Head of caudate nucleus (tissue), 42 donors: ENCODE measurements at places on chromosomes 4 and X.
A peak's percentile ranks its signal among the peaks of the same experiment; 100 is the strongest.

DNA sequence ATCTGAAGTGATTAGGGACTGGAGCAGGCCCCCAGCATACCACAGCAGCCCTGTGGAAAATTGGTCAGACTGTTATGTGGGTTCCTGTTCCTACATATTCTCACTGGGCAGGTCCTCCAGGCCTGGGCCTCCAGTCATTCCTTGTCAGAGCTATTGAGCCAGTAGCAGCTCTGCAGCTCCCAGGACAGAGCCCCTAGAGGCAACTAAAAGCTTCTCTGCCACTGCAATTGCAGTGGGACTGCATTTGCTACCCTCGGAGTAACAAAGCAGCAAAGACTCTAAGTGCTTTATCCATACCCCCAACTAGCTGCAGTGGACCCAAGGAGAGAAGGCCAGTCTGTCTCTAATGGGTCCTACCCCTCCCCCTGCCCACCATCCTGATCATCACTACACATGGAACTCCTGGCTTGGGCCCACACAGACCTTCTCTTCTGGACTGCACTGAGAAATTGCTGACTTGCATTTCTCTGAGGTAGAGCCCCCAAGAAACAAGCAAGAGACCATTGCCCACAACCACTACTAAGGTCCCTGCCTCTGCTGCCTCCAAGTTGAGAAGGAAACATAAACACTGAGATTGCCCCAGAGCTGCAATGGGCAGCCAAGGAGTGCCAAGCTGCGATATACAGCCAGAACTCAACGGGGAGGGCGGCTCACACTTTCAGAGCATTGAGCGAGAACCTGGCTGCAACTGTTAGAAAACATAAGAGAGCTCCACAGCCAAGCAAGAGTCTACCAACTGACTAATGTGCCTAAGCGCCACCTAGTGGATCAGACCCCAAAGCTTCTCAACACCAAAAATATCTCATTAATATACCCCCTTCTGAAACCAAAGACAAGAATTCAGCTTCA, 738.7 kb upstream of the NDST4 start:
- peak; percentile 19 for DNase-seq

- DNase-seq = no peak
Observed at GRCh38 chr4:44632089-44632488, 19.3 kb downstream of the YIPF7 start.

GRCh38 chr4:13584481-13584880, 40.2 kb upstream of the NKX3-2 start:
- no peak for DNase-seq

DNA sequence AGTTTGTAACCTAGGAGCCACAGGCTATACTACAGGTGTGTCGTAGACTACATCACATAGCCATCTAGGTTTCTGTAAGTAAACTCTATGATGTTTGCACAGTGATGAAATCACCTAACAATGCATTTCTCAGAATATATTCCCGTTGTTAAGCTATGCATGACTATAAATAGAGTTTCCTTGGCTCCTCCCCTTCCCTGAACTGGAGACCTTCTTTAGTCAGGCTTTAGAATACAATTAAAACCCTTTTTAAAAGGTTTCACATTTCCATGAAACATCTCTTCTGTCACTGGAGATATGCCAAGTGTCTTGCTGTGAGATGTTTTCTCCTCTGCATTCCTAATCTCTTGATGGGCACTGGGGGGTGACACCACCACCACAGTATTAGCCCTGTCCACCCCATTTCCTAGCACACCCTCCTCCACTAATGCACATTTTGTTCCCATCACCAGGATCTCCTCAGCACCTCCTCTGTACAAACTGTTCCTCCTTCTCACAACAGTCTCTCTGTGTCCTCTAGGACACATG, 334.6 kb upstream of the CPEB2 start:
- DNase-seq = no peak

- DNase-seq = no peak
Observed at GRCh38 chr4:10811991-10812390, 127.4 kb upstream of the CLNK start.

- DNase-seq = no peak
Observed at GRCh38 chr4:101287324-101287723, 60.0 kb downstream of the PPP3CA start.

DNA sequence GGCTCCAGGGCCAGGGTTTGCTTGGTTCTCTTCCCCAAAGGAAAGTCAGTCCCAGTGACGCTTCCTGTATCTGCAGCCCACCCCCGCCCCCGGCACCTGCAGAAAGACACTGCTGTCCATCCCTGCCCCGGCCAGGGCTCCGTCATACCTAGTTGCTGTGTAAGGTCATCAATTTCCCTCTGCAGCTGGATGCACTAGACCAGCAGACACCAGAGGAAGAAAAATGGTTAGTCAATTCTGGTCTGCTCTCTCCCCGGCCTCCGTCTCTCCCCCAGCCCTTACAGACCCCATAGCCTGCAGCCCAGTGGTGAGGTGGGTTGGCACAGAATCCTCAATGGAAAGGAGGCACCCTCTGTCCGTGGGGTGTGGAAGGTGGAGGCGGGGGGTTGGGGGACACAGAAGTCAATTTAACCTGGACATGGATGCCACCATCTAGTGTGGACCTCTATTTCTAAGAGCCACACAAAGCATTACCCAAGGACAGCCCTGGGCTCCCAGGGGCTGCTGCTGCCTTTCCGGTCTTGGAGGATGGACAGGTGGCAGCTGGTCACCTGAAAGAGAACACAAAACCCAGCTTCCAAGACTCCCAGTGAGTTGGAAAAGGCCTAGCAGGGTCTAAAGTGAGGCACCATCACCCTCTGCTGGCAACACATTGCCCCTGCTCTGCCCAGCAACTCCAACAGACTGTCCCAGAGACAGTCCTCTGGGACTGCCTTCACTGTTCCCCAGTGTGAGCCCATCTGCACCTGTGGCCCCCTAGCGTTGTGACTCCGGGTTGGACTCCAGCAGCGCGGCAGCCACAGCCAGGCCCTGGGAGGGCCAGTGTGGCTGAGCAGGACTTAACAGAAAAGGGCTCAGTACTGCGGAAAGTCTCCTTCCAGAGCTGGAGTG, 40.2 kb upstream of the NHSL2 start:
- DNase-seq = no peak

DNA sequence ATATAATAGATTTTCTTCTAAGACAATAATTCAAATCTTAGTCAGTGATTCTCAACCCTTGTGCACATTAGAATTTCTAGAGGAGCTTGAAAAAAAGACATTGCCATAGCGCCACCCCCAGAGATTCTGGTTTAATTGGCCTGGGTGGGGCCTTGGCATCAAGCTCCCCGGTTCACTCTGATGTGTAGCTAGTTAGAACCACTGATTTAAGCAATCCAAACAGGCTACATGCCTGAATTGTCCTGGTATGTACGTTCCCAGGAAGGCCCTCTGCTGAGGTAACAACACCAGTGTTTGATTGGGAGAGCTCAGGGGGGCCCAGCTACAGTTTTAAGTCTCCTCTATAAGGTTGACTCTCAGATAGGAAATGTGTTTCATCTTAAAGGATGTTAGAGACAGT, 1.3 kb upstream of the ATP10D start:
- DNase-seq = no peak

GRCh38 chr4:156158747-156159146, 205.1 kb upstream of the CTSO start:
- DNase-seq = no peak

DNA sequence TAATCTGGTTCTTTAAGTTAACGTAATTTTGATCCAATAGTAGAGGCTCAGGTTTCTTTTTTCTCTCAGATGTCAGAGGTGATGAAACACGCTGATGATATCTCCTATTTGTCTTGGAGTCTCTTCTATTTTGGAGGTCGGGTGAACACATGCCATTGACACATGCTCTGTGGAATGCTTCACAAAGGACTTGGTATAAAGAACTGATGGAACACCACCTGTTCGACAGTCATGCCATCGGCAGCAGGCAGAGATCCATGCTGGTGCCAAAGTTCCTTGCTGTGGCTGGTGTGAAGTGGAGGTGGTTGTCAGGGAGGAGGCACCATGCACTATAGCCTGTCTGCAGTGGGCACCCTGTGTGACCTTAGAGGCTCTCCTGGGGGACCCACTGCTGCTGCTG, 94.9 kb downstream of the ATP8A1 start:
- no peak for DNase-seq

DNA sequence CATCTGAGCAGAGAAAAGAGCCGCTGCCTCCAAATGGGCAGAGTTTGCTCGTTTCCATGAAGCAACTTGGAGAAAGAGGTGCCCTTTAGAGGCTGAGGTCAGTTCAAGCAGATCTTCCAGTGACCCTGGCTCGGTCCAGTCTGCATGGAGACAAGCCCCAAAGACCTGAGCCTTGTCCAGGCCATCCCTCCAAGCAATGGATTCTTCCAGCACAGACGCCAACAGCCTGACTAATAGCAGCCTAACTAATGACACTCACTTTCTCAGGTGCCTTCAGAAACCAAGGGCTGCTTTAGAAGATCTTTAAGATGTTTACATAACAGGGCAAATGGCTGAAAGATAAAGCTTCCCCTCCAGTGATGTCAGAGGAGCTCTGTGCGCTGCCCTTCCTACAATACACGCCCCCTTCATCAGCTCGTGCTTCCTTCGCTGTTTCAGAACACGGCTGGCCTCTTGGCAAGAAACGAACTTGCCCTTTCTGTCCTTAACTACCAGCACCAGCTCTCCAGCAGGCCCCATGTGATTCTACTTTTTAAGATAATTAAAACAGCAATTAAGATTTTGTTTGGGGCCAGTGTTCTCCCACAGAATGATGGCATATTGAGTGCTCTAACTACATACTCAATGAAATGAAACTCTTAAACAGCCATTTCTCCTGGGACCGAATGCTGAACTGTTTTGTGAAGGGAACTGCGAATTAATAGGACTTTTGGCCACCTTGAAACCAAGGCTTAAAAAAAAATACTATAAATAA, 119.0 kb downstream of the GPR143 start:
- peak; percentile 28 for DNase-seq

DNA sequence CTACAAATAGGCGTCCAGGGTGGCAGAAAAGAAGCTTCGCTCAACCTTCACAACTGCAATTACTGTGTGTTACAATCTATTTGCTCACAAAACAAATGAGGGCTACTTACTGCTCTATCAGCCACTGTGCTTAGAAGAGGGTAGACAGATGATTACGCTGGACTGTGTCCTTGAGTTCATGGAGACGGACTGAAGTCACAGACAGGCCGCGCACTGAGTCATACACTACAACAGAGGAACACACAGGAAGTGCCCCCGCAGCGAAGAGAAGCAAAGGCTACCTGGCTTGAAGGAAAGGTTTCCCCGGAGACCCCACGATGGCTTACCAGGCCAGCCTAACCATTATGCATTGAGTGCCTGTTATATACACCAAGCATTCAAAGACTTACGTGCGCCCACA, 25.6 kb downstream of the FAT1 start:
- DNase-seq = no peak

DNA sequence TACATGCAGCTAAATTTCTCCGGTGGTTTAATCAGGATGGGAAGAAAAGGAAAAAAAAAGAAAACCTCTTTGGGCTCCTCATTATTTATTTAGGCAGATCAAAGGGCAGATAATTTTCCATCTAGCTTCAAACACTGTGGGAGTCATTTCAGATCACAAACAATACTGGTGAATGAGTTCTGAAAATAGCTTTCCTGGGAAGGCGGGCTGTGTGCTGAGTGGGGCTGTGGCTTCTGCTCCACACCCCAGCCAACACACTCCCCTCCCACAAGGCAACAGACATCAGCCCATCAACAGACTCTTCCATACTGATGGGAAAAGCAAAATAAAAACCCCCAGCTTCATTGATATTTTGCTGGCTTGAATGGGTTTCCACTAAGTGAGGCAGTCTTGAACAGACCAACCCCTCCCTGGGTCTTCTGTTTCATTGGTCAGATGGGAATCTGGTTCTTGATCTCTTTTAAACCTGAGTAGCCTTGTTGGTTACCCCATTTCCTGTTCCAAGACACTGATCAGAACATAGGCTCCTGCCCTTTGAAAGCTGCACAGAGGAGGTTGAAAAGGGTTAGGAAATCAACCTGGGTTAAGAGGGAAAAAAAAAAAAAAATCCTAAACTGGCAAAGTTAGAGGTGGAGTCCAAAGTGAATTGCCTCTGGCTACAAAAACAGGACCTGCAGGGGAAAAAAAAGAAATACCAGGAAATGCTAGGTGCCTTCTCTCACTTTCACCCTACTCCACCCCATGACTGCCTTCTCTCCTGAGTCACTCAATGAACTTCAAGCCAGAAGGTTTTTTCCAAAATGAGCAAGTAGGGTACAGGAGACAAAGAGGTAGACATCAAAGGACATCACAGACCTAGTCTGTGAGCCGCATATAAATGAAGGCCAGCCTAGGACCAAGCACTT, 20.0 kb downstream of the AMOT start:
- no peak for DNase-seq

- DNase-seq = no peak
Observed at GRCh38 chr4:89268679-89269078, 38.9 kb downstream of the GPRIN3 start.

GRCh38 chrX:68043713-68044438, 389.4 kb downstream of the OPHN1 start:
- no peak for DNase-seq

- no peak for DNase-seq
Observed at GRCh38 chrX:129877401-129877800, 28.6 kb upstream of the UTP14A start.

DNA sequence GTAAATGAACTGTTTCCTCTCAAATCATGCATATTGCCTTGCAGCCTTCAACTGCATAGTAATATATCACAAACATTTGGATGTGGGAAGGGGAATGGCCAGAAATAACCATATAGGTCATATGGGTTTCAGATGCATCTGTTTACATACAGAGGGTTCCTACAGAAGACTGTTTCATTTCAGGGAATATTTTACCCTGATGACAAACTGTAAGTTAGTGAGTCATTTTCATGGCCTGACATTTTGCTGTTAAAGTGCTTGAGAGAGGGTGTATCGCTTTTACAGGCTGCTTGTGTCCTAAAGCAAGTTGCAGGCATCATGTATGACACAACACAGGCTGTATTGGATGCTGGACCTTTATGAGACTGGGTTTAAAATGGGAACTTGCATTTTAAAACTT, 25.5 kb upstream of the AMOT start:
- DNase-seq = no peak

DNA sequence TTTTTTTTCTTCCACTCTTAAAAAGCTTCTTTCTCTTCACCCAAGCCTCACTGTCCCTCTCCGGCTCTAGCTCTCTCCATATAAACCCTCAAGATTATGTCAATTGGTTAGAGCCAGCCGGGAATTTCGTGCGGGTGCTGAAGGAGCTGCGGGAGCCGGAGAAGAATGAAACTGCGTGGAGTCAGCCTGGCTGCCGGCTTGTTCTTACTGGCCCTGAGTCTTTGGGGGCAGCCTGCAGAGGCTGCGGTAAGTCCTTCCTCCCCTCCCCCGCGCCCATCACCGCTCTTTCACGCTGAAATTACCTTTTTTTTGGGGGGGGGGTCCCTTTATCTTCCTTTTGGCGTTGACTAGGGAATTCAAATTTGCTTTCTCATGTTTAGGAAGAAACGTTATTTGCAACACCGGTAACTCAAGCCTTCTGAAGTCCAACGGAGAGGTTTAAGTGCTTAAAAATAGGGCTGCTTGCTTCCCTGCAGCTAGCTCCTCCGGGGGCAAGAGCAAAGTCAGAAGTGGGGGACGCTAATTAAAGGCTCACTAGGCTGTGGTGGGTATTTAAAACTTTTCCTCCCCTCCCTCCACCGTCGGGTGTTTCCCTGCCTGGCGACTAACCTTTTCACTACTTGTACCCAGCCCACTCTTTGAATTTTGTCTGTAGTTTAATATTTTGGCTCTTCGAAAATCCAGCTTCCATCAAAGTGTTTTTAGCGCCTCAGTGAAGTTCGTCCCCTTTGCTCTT, 491 bp downstream of the COL4A5 start:
- DNase-seq = no peak

- DNase-seq = no peak
Observed at GRCh38 chrX:31606771-31607170, 534.9 kb upstream of the FTHL17 start.

GRCh38 chr4:9979101-9979701, 42.1 kb downstream of the SLC2A9 start:
- no peak for DNase-seq

- no peak for DNase-seq
Observed at GRCh38 chrX:16487620-16488385, 162.2 kb upstream of the S100G start.
